Fibroblast of lung (primary cell): ENCODE measurements at places on chromosomes 13 and 19.
A peak's percentile ranks its signal among the peaks of the same experiment; 100 is the strongest.

DNA sequence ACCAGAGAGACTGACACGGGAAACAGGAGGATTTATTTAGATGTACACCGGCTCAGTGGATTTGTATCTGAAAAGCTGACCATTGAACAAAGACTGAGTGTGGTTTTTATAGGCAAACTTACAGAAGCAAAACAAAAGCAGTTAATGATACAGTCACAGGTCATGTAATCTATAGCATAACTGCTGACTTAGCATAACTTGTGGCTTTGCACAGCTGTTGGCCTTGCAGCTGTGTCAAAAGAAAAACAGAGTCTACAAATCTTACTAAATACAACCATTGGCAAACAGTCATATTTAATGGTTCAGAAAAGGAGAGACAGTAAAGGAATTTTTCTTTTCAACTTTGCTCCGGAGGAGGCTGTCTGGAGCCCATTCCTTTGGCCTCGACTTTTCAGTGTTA is 2.3 kb upstream of the ILF3 start:
- no peak for DNase-seq

DNA sequence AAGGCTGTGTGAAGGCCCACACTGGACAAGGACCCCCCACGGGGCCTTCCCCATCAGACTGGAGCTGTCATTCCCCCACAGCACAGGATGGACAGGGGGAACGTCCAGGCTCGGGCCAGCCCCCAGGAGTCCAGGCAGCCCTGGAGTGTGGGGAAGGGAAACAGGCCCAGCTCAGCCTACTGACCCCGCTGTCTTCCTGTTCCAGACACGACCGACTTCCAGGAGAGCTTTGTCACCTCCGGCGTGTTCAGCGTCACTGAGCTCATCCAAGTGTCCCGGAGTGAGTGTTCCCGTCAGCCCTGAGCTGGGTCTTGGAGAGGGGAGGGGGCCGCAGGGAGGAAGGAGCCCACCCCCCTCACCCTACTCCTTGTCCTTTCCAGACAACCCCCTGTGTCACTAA is 47.0 kb downstream of the SMIM24 start:
- DNase-seq: no peak

GRCh38 chr13:28657784-28658538 is 969 bp upstream of the POMP start:
- peak; percentile 42 for DNase-seq

GRCh38 chr13:99572131-99572530 is 70.9 kb downstream of the TM9SF2 start:
- DNase-seq: no peak

- no peak for DNase-seq
Observed at GRCh38 chr13:97559030-97559429, 125.1 kb downstream of the RAP2A start.

- no peak for DNase-seq
Observed at GRCh38 chr19:52211926-52212571, 22.2 kb downstream of the PPP2R1A start.
